Stimulated activated CD4-positive, alpha-beta T cell treated with anti-CD3 and anti-CD28 coated beads, Interleukin-15, amount 100 ng/mL, for 1 hour (primary cell): ENCODE measurements at places on chromosomes 4 and X.

- no peak for DNase-seq
Observed at GRCh38 chrX:14303891-14304290, 225.4 kb upstream of the GLRA2 start.

GRCh38 chr4:189809839-189810238, 130.8 kb upstream of the FRG1 start:
- no peak for DNase-seq

DNA sequence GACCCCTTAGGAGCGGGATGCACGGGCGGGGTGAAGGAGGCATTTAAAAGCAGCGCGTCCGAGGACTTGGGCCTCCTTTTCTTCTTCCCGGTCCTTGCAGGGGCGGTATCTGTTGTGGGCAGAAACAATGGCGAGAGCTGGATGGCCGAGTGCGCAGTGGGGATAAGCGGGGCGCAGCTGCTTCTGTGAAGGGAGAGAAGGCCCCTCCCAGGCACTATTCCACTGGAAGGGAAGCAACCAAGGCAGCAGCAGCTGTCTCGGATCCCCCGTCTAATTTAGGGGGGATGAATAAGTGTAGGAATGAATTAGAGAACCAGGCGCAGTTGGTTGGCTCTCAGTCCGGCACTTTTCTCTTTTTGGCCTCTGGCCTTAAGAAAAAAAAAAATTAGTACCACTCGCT, 995 bp downstream of the SMARCA5 start:
- DNase-seq, result no peak

DNA sequence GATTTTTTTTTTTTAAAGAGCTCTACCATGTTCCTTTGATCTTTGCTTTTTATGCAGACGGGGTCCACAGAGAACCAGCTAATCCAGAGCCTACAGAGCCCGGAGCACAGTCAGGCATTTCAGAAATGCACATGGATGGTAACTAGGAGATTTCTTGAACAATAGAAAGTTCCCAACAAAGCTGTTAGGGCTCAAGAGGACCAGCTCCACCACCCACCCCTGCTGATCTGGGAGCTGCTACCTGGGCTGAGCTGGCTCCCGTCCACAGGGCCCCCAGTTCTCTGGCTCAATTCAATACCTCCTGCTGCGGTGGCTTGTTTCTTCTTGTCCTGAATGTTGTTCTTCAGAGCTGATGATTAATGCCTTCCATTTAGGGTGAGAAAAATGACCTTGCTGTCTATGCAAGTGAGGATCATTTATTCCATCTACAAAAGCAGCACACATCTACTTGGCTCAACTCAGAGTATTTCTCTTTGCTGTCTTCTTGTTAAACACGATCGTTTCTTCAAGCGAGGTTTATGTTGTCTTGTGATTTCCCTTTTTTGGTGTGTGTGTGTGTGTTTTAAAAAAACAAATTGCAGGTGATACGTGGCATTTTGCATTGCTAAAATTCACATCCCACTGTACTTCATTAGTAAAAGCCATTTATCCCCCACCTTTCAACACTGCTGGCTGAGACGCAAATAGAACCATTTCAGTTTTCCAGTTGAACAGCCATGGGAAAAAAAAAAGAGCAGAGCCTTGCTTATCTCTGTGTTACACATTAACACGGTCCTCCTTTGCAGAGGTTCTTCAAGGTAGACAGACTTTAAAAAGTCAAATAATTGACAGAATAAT, 31.3 kb downstream of the IGFBP7 start:
- no peak for DNase-seq

- DNase-seq, result no peak
Observed at GRCh38 chr4:189092581-189092980, 848.1 kb upstream of the FRG1 start.

- no peak for DNase-seq
Observed at GRCh38 chr4:7377223-7377865, 57.4 kb downstream of the PSAPL1 start.

DNA sequence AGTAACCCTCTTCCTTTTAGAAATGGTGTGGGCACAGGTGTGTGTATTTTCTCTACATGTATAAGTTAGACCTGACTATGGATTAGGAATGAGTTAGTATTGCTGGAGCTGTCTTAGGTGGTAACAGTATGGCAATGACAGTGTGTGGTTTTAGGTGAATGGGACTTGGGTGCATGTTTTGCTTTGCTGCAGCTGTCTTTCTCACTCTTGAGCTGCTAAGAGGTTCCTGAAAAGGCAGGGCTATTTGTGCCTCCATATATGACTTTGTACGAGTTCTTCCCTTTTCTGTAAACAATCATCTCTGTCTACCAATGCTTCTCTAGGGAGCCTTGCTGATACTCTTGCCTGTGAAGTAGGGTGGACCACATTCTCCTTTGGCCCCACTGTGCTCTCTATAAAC, 234.8 kb upstream of the HHIP start:
- no peak for DNase-seq

- no peak for DNase-seq
Observed at GRCh38 chrX:6169407-6169806, 59.3 kb downstream of the NLGN4X start.

DNA sequence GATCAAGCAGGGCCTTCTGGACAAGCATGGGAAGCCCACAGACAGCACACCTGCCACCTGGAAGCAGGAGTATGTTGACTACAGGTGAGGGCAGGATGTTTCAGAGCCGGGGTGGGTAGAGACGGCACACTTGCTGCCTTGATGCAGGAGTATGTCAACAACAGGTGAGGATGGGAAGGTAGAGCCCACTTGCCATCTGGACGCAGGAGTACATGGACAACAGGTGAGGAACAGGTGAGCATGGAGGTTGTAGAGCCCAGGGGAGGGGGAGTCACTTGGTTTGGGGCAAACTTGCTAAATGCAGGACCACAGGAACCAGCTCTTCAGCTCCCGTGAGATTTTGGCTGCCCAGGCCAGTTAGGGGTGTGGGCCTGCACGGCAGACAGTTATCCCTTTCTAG, 12.0 kb downstream of the DKC1 start:
- DNase-seq, result no peak

GRCh38 chr4:26812049-26812714, 48.5 kb upstream of the STIM2 start:
- DNase-seq, result no peak

- DNase-seq, result no peak
Observed at GRCh38 chr4:148067301-148067916, 335.5 kb downstream of the ARHGAP10 start.

GRCh38 chrX:97334850-97335249, 451.1 kb downstream of the RPA4 start:
- DNase-seq, result no peak

DNA sequence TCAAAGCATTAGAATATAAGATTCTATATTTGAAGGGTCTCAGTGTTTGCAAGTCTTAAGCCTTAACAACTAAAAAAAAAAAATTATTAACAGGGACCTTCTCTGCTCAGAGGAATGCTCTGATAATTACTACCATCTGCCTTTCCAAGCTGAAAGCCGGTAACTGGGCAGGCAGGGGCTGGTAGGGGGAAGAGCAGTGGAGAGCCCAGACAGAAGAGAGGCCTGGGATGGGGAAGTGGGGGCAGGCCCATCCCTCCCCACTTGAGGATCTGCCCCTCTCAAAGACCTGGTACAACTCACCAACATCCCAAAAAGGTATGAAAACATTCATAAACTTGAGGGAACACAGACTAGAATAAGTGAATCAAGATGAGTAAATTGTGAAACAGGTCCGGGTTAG, 113.9 kb downstream of the QDPR start:
- DNase-seq, result no peak

DNA sequence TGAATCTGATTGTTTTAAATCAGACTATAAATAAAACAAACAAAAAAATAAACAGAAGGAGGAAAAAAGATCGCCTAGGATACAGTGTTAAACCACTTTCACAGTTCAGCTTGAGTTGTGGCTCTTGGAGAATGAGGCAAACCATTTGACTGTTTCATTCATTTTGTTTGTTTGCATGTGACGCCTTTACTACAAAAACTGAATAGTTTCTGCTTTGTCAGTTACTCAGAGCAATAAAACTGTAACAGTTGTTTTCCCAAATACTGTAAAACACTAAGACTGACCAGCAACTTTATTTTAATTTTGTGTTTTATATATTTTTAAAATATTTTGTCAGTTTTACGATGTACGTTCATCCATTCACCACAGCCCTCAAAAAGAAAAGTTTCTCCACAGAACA, 214.5 kb downstream of the FBXW7 start:
- DNase-seq, result no peak

DNA sequence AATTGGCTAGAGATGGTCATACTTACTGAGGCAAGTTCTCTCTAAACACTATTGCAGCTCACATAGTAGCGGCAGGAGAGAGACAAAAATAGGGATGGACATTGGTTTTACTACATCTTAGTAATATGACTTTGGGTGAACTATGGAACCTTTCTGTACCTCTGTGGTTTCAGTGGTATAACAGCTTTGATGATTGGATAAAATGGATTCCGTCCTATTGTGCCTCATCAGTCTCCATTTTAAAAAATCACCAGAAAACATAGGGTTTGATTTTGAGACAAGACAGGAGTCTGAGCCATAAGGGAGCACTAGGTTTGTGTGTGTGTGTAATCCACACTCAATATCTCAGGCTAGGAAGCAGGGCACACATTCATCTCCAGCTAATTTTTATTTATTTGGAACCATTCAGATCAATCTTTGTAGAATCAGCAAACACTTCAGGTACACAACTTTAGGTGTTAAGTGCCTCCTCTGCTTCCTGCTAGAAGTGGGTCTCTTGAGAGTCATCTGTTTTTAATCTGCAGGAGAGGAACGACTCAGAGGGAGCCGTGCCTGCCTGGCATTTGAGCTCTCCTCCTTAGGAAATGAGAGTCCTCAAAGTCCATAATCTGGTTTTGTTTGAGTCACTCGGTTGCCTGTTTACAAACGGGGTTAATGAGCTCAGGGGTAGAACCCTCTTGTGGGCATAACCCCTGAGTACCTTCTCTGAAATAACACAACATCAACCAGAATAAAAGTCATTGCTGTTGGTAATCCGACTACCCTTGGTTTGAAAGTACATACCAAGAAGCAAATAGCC, 238.5 kb upstream of the BOD1L1 start:
- DNase-seq, result no peak

GRCh38 chr4:8740666-8741395, 130.8 kb downstream of the HMX1 start:
- no peak for DNase-seq

GRCh38 chr4:10891866-10892265, 207.3 kb upstream of the CLNK start:
- no peak for DNase-seq

GRCh38 chrX:135087867-135088266, 32.5 kb downstream of the ETDB start:
- no peak for DNase-seq

DNA sequence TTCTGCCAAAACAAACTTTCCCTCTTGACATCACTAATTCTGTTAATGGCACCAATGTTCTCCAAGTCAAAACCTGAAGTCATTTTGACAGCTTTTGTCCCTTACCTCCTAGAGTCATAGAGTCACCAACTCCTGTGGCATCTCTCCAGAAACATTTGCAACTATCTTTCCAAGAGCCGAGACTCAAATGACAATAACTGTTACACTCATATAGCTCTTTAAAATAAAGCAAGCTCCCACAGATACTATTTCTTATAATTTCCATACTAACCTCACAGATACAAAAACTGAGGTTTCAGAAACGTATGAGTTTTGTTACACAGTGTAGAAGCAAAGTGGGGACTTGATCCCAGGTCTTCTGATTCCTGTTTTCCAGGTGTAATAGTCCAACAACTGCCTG, 18.3 kb downstream of the GPRIN3 start:
- DNase-seq, result no peak

GRCh38 chr4:188854436-188854835, 715.2 kb downstream of the TRIML1 start:
- no peak for DNase-seq

DNA sequence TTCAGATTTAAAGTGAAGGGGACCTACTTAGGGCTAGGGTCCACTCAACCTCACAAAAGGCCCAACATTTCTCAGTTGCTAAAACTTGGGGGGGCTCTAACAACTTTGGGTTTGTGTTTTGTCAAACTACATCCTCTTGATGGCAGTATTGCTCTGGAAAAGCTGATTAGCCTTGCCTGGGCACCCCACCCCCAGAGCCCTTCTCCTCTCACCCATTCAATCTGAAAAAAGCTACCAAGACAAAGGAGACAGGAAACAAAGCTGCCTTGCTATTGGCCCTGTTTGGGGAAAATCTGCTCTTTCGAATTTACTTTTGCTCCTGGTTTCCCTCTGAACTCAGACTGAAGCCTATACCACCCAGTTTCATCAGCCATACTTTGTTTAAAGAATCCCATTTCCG, 195.2 kb upstream of the STK26 start:
- DNase-seq, result no peak

- DNase-seq, result no peak
Observed at GRCh38 chrX:79559290-79559689, 192.2 kb upstream of the ITM2A start.

GRCh38 chr4:119152741-119153140, 17.1 kb downstream of the MYOZ2 start:
- DNase-seq, result no peak

GRCh38 chr4:119103263-119103662, 32.4 kb upstream of the MYOZ2 start:
- no peak for DNase-seq

- no peak for DNase-seq
Observed at GRCh38 chr4:129346036-129346435, 250.1 kb downstream of the C4orf33 start.

GRCh38 chrX:103376118-103376978, at the start of gene BEX3:
BEX3 (plus strand) TSS chrX:103376538; CDS start chrX:103377522, 984 bp downstream.
- DNase-seq, result no peak

DNA sequence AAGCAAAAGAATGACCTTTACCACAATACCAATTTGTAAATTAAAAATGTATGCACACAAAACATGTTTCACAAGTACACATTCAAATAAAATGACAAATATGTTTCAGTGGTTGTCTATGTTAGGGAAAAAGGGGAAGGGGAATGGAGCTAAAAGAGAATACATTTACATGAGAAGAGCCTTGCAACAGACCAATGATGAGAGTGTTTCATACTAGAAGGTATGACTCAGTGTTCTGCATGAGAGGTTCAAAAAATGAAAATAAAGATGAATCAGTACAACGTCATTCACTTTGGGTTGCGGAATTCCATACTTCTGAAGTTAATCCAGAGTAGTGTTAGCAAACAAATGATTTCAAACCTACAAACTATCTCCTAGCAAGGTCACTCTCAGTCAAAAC, 51.7 kb downstream of the RPGR start:
- no peak for DNase-seq

- DNase-seq, result no peak
Observed at GRCh38 chr4:187071946-187072600, 348.4 kb upstream of the FAT1 start.

GRCh38 chrX:21816136-21816535, 23.3 kb upstream of the MBTPS2 start:
- DNase-seq, result no peak

GRCh38 chrX:39443240-39443639, 642.0 kb downstream of the MID1IP1 start:
- DNase-seq, result no peak

GRCh38 chr4:111943796-111944203, 201.5 kb upstream of the FAM241A start:
- DNase-seq, result no peak

DNA sequence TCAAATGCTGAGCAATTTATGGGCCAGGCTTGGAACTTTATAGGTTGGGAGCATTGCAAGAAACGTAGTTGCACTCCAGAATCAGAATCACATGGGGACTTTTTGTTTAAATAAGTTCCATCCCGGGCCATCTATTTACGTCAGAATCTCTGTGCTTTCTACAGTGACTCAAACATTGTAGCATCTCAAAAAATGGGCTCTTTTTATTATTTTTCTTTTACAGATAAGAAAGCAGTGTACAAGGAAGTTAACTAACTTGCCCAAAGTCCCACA, 10.2 kb downstream of the CC2D2A start:
- DNase-seq, result no peak

GRCh38 chr4:66820681-66821080, 724.6 kb downstream of the CENPC start:
- no peak for DNase-seq
